ENCODE measurements at places on chromosomes 5 and 9.

DNA sequence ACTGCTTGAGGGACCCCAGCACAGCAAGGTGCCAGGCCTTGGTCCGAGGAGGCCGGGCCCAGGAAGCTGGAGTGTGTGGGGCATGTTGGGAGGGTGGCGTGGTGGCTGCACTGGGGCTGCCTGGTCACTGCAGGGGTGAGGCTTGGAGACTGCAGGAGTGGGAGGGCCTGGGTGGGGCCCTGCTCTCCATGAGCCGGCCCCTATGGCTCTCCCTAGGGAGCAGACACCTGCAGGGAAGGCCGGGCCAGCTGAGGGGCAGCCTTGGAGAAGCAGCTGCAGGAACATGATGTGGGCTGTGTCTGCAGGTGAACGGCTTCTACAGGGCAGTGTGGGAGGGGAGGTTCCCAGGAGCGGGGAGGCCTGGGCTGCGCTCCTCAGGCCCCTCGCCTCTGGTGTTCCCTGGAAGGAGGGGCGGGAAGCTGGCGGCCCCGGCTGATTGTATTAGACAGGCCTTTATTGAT lies 41.7 kb upstream of the TMEM250 start:
- no peak for DNase-seq

- no peak for DNase-seq
Observed at GRCh38 chr5:154287136-154287535, 96.6 kb downstream of the GALNT10 start.

DNA sequence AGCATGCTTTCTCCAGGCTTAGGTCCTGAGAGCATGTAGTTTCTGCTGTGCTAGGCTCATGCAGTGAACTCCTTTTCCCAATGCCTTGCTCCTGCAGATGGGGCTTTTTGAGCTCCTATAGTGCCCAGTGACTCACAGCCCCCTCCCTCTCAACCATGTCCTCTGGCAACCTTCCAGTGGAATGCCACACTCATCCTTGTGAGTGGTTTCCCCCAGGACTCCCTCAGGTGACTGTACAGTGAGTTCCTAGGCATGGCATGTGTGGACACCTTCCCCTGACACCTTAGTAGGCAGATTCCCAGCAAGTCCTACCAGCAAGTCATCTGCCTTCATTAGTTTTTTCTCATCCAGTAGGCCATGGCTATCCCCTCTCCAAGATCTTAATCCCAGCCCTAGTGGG lies 72.4 kb upstream of the CXCL14 start:
- DNase-seq: no peak

DNA sequence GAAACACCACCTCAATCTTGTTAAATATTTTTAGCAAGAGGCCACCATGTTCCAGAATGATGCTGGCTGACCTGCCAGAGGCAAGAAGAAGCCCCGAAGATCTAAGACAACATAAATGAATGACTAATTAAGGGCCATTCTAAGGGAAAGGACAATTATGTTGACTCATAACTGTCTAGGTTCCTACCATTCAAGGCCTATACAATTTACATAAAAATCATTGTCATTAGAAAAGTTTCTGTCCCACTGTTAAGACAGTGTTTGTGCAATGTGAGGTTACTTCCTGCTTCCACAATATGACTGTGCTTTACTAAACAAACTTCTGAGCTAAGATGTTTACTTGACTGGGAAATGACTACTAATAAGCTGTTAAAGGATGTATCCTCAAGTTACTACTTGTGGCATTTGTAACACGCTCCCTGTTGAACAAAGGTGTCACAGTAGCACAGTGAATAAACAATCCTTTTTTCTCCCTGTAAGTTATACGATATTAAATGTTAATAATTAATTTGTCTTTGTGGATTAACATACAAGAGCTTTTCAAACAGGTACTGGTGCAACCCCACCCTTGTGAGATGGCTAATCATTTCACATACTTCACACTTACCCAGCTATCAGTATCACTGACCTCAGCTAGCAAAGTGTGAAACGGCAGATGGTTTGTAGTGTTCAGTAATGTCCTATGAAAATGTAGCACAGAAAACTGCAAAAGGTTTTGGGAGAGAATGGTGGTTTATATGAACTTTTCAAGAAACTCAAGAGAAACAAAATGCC lies 195.8 kb downstream of the EFNA5 start:
- DNase-seq: no peak

DNA sequence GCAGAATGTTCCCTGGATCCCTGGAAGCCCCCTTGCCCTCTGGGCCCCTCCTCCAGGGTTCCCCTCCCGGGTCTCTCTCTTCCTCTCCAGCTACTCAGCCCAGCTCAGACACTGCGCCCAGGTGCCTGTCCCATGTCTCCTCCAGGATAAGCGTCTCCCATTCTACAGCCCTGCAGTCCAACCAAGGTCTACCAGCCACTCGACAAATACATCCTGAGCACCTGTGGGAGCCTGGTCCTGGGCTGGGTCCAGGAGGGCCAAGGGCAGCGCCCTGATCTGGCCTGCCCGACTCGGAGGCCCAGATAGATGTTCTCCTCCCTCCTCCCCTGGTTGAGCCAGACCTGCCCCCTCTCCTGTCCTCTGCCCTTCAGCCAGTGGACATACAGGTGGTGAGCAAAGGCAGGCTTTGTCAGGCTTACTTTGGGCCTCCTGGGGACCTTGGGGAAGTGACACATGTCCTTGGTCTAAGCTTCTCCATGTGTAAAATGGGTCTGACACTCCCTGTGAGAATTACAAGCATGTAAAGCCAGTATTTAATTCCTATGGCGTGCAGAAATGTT lies 1.4 kb downstream of the FLT4 start:
- DNase-seq: no peak

- no peak for DNase-seq
Observed at GRCh38 chr9:116715751-116716150, 28.6 kb downstream of the TRIM32 start.

GRCh38 chr5:40381676-40382363 lies 297.9 kb upstream of the PTGER4 start:
- no peak for DNase-seq

- DNase-seq: no peak
Observed at GRCh38 chr5:169150108-169150507, 150.8 kb downstream of the SLIT3 start.

DNA sequence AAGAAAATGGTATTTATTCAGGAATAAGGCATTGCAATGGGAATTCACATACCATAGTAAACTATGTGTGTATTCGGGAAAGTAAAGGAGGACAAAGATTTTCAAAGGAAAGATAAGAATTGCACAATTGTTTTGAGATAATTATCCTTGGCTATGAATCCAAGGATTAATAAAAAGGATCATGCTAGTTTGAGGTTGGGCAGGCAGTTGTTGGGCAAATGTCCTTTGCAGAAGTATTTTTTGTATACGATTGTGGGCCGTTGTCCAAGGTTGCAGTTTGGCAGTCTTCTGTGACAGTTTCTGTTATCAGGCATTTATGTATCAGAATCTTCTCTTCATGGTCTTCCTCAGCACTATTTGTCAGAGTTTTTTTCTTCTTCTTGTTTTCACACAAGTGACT lies 10.6 kb upstream of the UBAP2 start:
- DNase-seq: no peak

GRCh38 chr9:85667374-85667773 lies 74.4 kb downstream of the AGTPBP1 start:
- DNase-seq: no peak

DNA sequence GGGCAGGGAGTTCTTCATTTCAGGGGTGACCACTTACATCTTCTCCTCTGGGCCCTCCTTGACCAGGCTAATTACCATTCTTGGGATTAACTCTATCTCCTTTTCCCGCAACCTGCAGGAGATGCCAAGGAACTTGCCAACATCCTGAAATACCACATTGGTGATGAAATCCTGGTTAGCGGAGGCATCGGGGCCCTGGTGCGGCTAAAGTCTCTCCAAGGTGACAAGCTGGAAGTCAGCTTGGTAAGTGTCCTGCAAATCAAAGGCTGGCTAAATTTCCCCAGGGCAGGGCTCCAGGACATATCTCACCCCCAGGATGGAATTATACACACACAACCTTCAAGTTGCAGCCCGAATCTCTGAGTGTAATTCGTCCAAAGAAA lies 30.2 kb downstream of the TGFBI start:
- DNase-seq: no peak

DNA sequence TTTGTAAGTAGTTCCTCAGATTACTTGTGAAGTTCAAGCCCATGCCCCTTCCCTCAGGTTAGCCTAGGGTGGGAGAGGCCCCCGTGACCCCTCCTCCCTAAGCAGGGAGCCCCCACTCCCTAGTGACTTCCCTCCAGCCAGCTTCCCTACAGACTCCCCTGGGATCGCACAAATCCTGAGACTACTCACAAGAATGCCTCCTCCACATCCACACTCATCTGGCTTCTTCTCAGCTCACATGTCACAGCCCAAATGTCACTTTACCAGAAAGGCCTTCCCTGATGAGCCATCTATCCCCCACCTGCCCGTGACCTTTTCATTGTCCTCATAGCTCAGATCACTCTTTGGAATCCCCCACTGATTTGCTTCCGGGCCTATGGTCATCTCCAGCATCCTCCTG lies 96.7 kb upstream of the ARAP3 start:
- DNase-seq: no peak

DNA sequence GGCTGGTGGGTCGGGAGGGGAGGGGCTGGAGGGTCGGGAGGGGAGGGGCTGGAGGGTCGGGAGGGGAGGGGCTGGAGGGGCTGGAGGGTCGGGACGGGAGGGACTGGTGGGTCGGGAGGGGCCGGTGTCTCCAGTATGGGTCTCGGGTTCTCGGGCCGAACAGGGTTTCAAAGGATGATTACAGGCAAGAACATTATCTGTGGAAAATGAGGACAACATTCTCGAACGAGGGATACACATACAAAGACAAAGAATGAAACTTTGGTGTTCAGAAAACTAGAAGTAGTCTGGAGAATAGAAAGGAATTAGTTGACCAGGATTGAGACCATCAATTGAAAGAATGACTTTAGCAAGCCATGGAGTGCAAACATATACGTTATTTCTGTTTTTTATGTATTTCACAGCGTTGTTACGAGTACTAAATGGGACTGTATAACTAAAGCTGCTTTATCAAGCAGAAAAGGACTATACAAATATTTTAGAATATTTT lies 360 bp upstream of the ZCCHC10 start:
- no peak for DNase-seq

- no peak for DNase-seq
Observed at GRCh38 chr9:3473405-3473804, 52.4 kb downstream of the RFX3 start.

- DNase-seq: no peak
Observed at GRCh38 chr9:94825611-94825958, 99.1 kb downstream of the AOPEP start.

GRCh38 chr5:132677191-132677590 lies 3.4 kb downstream of the IL4 start:
- DNase-seq: no peak

DNA sequence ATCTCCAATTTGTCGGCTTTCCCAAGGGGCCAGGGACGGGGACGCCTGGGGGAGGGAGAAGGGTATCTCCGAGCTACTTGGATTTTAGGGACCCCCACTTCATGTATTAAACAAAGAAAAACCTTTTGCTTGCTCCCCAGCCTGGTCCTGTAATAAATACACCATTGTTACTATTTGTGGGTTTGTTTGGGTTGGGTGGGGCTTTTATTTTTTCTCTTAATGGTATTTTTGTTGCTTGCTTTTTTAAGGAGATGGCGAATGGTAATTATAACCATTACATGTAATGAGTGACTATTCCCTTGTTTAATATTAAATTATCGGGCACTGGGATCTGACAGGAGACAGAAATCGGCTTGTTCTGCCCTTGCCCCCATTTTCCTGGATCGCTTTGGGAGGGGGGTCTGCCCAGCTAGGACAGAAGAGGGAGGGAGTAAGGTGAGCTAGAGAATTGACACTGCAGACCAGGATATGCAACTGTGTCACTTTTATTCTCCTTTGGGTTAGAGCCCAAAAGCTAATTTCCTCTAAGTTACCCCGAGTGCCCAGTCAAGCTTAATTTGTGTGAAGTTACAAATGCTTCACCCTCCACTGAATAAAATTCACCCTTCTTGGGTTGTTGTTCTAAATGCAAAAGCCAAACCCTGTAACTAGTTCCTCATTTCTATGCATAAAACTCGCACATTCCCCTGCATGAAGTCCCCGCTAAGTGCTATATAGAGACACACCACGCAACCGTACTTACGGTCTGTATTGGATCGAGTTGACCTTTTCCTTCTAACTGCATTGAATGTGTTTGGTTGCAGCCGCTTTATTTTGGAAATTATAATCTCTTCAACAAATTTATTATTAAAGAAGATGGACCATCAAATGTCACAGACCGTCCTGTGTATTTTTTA lies 1.6 kb upstream of the ZNF608 start:
- no peak for DNase-seq

DNA sequence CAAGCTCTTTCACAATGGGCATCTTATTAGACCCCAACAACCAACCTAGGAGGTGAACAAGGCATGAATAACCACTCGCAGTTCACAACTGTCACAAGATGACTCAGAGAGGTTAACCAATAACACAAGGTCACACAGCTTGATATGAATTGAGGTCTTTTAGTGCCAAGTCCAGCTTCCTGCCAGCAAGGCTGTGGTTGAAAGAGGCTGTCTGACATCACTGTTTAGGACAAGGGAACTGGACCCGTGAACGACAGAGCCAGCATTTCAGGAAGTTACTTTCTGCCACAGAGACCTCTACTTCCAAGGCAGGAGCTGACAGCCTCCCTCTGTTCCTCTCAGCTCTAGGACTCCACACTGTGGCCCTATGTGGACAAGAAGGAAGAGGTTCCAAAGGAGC lies 53.4 kb upstream of the ALDH1B1 start:
- DNase-seq: no peak

DNA sequence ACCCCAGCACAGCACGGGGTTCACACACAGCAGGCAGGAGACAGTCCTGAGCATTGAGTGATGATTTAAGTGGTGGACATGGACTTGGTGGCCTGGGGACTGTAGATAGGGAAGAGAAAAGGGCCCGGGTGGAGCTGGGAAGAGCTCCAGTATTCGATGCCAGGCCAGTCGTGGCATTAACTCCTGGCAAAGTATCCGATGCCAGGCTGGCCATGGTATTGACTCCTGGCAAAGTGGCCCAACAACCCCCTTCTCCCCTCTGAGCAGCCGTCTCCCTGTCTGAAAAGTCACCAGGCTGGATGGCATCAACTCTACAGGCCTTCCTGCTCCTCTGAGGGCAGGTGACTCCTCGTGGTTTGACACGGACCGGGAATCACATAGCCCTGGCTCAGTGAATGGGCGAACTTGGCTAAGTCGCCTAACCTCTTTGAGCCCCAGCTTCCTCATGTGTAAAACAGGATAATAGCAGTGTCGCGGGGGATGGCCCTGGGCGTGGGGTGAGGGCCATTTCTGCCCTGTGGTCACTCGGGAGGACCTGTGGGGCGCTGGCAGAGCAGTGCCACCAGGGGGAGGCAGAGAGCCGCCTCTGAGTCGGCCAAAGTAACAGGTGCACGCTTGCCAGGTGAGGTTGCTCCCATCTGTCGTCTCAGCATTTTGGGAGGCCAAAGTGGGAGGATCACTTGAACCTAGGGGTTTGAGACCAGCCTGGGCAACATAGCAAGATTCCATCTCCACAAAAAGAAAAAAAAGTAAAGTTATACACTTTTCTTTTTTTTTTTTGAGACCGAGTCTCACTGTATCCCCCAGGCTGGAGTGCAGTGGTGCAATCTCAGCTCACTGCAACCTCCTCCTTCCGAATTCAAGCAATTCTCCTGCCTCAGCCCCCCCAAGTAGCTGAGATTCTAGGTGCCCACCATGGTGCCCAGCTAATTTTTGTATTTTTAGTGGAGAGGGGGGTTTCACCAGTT lies 5.7 kb upstream of the SEC16A start:
- peak; percentile 85 for DNase-seq

- DNase-seq: peak; percentile 76
Observed at GRCh38 chr9:87498046-87498810, 561 bp downstream of the DAPK1 start.

GRCh38 chr5:63011158-63011557 lies 432.5 kb downstream of the LRRC70 start:
- DNase-seq: no peak

Measured in right forelimb (tissue), 1 donor.